RCC 7860 (cell line): ENCODE measurements at places on chromosomes 4 and X.

- DNase-seq = no peak
These were observed 48.7 kb upstream of the KLHL4 start for GRCh38 chrX:87468941-87469340.

DNA sequence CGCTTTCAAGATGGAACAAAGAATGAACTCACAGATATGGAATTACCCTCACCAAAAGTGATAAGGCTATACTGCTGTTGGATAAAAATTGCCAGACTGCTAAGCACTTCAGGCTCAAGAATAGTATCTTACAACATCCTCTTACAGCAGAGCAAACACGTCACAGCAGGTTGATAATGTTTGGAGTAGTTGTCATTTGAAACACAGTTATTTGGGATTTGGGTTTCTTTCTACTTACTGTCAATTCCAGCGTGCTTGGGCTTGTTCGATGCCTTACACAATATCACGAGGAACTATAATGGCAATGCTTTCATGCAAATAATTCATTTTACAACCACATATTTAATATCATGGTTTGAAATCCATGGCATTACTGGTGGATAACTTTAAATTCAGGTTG lies 1223.7 kb upstream of the AGA start:
- no peak for DNase-seq

GRCh38 chrX:119756926-119757635 lies 1.3 kb upstream of the SOWAHD start:
- no peak for DNase-seq

- no peak for DNase-seq
These were observed 87.9 kb downstream of the WDFY3 start for GRCh38 chr4:84878546-84878945.

- DNase-seq = no peak
These were observed 45.3 kb upstream of the ZMAT1 start for GRCh38 chrX:101977106-101977505.

DNA sequence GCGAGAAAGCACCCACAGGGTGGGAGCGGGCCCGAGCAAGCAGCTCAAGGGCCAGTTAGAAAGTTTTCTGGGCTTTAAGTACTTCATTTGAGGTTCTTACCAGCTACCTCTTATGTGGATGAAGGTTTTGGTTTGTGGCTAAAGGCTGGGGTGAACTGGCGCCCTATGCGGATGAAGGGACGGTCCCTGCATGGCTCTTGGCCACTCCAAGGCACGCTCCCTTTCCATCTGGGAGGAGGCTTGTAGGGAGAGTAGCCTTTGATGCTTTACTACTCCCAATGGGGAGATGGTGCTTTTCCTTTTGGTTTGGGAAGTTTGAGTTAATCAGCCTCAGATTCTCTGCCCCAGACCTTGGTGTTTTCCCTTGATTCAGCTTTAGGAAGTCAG lies 17.7 kb downstream of the MRFAP1 start:
- no peak for DNase-seq

- no peak for DNase-seq
These were observed 16.6 kb downstream of the FAM114A1 start for GRCh38 chr4:38884254-38884653.
